ENCODE measurements at places on chromosomes 5 and 9.

GRCh38 chr5:164027738-164028137 is 522.3 kb downstream of the MAT2B start:
- no peak for DNase-seq

DNA sequence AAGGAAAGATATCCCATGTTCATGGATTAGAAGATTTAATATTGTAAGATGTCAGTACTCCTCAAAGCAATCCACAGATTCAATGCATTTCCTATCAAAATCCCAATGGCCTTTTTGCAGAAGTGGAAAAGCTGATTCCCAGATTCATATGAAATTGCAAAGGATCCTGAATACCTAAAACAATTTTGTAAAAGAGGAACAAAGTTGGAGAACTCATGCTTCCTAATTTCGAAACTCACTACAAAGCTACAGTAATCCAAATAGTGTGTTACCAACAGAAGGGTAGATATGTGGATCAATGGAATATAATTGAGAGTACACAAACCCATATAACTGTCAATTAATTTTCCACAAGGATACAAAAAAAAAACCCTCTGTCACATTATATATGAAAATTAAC is 154.3 kb upstream of the ZNF618 start:
- no peak for DNase-seq

- DNase-seq, result no peak
Observed at GRCh38 chr5:535846-536698, 11.8 kb upstream of the SLC9A3 start.

- DNase-seq, result no peak
Observed at GRCh38 chr9:14369011-14369410, 55.1 kb upstream of the NFIB start.

DNA sequence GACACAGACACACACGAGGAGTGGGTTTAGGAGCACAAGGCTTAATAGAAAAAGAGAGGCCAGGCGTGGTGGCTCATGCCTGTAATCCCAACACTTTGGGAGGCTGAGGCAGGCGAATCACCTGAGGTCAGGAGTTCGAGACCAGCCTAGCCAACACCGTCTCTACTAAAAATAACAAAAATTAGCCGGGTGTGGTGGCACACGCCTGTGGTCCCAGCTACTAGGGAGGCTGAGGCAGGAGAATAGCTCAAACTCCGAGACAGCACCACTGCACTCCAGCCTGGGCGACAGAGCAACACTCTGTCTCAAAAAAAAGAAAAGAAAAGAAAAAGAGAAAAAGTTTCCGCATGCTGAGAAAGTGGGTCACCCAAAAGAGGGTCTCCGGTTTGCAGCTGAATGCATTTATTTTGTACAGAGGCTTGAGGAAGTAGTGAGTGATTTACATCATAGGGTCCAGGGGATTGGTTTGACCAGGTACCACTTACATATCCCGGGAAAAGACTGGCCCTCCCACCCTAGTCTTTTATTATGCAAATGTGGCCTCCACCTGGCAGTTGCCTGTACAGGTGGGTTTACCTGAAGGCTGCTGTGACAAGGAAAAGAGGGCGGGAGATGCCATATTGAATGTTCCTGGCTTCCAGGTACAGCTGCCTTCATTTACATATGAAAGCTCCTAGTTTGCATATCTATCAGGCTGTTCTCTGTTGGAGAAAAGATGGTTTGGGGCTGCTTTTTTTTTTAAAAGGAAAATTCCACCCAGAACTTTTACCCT is 366.2 kb upstream of the GRAMD2B start:
- DNase-seq, result no peak

DNA sequence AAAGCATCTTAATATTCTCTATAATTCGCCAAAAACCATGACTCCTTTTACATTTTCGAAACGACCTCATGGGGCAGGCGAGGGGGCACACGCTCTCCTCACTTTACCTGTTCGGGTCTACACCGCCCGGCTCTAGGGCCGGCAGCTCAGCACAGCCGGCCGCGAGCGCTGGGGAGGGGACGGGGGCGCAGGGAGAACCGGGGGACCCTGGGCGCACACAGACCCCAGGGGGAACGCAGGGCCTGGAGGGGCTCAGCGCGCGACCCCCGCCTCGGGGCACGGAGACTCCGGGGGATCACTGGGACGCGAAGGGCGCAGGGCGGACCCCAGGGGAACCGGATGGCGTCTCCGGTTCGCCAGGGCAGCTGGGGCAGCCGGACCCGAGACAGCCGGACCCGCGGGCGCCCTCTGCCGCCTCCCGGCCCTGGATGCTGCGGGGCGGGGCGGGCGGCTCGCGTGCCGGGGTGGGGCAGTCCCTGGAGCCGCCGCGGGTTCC is at the start of gene AHRR:
Gene AHRR, plus strand, starts transcription at position 485 of the 496 bp plus-strand sequence. CDS start 22,189 bp downstream, outside the sequence.
- DNase-seq, result no peak

DNA sequence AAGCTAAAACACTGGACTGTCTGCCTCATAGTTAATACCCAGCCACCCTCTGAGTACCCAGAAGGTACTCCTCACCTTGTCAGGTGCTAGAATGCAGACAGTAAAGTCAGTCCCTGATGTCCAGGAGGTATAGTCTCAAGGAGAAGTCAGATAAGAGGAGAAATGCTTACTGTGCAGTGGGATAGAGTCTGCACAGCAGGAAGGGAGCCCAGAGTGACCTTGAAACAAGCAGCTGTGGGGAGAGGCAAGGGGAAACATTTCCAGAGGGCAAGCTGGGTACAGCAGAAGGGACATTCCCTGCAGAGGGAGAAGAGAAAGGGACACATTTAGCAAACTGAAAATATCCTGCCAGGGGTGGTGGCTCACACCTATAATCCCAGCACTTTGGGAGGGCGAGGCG is 122.7 kb downstream of the GCNT1 start:
- no peak for DNase-seq

GRCh38 chr5:67773411-67774266 is 441.9 kb upstream of the PIK3R1 start:
- no peak for DNase-seq

- no peak for DNase-seq
Observed at GRCh38 chr9:129608561-129609481, 12.1 kb downstream of the C9orf50 start.

DNA sequence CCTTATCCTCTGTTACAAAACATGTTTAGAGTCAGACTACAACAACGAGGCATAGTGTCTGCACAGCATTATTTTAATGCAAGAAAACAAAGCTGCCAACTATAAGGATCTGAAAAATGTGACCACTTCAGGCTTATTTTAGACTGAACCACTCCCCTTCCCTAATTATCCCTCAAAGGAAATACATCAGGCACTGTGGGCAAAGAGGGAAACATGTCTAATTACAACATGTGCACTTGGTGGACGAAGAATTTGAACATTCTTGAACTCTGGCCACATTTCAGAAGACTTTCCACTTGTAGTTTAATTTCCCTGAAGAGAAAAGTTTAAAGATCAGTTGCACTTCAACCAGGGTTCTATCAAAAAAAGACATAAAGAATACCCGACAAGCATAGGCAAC is 3.8 kb downstream of the MTMR12 start:
- DNase-seq, result no peak
